ENCODE measurements at places on chromosomes 12 and 14. TPM values are rescaled to one million over a fixed set of nuclear protein-coding genes. Genes with fewer than 3 reads are reported as not detected.
A peak's percentile ranks its signal among the peaks of the same experiment; 100 is the strongest.

PROX2 gene
- 0.08 TPM for polyA plus RNA-seq

SDR39U1 gene
- polyA plus RNA-seq: 50.4 TPM

DNA sequence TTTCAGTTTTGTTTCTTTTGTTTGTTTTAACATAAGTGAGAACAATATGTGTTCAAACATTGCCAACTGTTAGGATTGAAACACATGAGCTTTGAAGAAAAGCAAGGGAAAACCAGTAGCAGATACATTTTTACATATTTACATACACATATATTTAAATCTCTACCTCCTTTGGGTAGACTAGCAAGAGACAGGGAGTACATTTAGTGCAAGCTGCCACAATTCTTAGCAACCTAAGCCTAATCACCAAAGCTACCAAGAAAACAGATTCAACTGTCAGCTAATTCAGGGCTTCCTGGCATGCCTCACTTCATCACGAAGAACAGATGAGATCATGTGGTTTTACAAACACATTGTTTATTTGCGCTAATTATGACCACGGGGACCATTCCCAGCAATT, 143.1 kb downstream of the PRIMA1 start:
- H3K4me3 ChIP-seq: no peak overlapping the region
- DNase-seq: no peak
- H3K36me3 ChIP-seq: no peaks in the 10 kb centered on the region
- no peaks in the 10 kb centered on the region for H3K27me3 ChIP-seq

DNA sequence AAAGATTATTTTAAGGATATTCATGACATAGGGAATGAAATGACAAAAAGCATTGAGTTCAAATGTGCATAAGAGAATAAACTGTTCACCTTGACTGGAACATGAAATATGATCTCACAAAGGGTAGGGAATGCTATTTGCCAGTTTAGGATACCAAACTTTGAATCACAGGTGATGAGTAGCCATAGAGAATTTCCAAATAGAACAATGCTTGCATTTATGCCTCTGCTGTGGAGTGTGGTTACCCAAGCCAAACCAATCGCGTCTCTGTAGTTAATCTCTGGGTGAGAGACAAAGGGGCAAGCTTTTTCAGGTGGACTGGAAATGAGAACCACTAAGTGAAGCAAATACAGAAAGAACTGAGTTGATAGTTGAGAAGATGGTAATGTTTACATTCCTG, 371.1 kb upstream of the RPL10L start:
- H3K4me1 ChIP-seq: no peaks in the 10 kb centered on the region
- no peak for DNase-seq
- no peak overlapping the region for H3K27ac ChIP-seq
- no peak overlapping the region for H3K4me3 ChIP-seq

GRCh38 chr14:91339671-91340369, 77.8 kb downstream of the CCDC88C start:
- no peak for DNase-seq
- no peak overlapping the region for H3K4me3 ChIP-seq
- no peaks in the 10 kb centered on the region for H3K27me3 ChIP-seq
- H3K4me1 ChIP-seq: no peaks in the 10 kb centered on the region

DNA sequence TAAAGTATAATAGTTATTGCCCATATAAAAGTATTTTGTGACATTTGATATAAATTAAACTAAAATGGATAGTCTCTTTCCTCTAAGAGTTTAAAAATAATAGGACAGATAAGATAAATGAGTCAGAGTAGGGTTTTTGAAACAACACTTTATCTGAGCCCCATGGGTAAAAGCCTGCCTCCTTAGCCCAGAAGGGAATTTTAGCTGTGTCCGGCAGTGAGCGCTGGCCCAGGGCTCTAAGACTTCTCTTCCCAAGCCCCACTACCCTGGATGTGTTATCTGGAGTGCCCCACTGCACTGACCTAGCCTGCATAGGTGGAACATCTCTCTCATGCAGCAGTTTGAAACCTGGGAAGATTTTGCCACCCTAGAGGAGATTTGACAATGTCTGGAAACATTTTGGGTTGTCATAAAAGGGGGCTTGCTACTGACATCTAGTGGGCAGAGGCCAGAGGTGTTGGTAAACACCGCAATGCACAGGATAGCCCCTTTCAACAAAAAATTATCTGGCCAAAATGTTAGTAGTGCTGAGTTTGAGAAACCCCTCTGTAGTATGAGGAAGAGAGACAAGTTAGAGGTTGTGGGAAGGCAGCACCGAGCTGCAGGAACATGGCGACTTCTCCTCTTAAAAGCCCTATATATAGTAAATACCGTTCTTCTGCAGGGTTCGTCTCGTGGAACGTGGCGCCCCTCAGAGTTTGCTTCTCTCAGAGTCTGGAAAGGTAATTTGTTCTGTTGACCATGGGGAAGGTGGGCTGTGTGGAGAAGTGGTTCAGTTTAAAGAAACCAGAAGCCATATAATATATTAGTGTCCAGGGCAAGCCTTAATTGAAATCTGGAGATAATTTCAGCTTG, 29.3 kb upstream of the ATF1 start:
- peak; percentile 27 for DNase-seq
- H3K27ac ChIP-seq: no peak overlapping the region
- H3K36me3 ChIP-seq: peaks cover 93% of the 10 kb centered on the region
- no peaks in the 10 kb centered on the region for H3K27me3 ChIP-seq

- no peaks in the 10 kb centered on the region for H3K4me1 ChIP-seq
- H3K27me3 ChIP-seq: no peaks in the 10 kb centered on the region
- H3K4me3 ChIP-seq: no peak overlapping the region
- H3K36me3 ChIP-seq: no peaks in the 10 kb centered on the region
Observed at GRCh38 chr12:56695327-56696101, 7.4 kb upstream of the PTGES3 start.
